Glutamatergic neuron (in vitro differentiated cells): ENCODE measurements at places on chromosomes 2 and 18.

- no peak for DNase-seq
Measured at GRCh38 chr2:217897091-217897715, 105.6 kb downstream of the TNS1 start.

DNA sequence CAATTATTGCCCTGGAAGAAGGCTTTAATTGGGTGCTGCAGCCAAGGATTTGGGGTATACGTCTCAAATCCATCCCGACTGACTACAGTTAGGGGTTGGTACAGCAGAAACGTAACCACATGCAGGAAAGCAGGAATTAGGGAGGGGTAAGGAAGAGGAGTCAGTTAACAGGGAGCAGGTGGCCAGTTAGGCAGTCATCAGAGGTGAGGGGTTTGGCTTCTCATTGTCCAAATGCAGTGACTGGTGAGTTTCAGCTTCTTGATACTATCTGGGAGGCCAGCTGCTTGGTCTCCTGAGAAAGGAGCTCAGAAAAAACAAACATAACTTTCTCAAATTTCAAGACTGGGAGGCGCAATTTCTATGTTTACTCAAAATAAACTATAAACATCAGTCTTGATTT is 38.8 kb upstream of the UBE2F start:
- no peak for DNase-seq

DNA sequence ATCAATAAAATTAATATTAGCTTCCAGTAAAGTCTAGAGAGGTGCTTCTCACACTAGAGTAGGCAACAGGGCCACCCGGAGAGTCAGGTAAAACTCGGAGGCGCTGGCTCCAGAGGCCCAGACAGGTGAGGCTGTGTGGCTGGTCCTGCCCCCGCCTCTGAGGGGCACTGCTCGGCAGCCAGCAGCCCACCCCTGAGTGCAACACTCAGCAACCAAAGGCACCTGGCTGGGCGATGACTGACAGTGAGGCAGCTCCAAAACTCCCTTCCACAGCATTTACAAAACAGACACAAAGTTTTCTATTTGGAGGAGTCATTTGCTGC is 138.8 kb upstream of the ID2 start:
- no peak for DNase-seq

- no peak for DNase-seq
Measured at GRCh38 chr18:24497031-24497754, 36.8 kb downstream of the HRH4 start.

DNA sequence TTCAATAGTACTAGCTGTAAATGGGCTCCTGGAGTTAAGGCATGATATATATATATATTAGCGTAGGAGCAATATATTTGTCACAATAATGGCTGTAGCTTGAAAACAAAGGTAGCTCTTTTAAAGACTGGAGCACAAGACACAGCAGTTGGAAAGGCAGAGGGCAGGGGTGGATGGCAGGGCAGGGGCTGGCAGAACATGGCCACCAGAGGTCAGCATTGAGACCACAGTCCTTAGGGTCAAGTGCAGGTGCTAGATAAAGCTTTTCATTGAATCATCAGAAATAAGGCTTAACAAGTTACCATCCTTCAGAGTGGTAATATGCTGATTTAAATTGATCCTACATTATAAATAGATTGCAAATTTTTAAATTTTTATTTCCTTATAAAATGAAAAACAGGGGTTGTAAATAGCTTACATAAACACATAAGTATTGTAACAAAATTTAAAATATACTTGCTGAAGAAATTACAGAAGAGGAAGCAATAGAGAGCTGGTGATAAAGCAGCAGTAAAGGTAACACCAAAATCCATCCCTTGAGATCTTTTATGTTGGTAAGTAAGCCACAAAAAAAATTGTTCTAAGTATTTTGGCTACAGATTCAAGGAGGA is 161.2 kb upstream of the PIEZO2 start:
- DNase-seq = peak; percentile 82
